ENCODE measurements at places on chromosomes 2 and 18.

GRCh38 chr2:190404487-190404886, 3.7 kb upstream of the MFSD6 start:
- no peak for DNase-seq

DNA sequence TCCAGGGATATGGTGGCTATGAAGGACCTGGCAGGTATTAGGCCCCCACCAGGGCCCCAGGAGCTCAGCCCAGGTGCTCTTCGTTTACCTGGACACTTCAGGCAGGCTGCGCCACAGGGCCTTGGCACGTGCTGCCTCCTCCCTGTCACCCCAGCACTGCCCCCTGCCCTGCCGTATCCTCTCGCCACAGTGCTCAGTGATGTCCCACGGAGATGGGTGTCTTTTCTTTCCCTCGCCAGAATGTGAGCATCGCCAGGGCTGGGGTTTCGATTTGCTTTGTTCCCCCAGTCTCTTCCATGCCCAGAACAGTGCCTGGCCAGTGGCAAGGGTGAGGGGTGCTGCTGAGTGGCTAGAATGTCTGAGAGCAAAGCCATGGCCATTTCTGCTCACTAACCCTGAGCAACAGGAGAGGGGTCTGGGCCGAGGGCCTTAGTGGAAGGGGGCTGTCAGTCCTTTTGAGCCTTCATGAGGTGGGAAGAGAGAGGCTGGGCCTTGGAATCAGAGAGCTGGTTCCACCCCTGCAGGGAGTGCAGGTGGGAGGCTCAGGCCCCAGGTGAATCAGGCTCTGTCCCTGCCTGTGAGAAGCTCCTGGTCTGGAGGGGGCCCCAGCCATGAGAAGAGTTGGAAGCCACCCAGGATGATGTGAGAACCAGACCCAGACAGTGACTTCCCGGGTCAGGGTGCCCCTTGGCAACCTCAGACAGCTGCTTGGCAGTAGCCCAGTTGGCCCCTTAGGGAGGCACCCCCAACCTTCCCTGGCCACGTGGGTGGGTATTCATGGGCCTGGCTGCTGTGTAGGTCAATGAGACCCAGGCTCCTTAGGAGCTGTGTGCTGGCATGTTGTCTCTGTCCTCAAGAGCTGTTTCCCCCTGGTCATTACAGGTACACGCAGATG, 129.9 kb upstream of the HS6ST1 start:
- DNase-seq, result no peak

GRCh38 chr2:28664120-28664842, 87.3 kb upstream of the PPP1CB start:
- DNase-seq, result peak; percentile 14

GRCh38 chr2:133633881-133634409, 65.7 kb upstream of the NCKAP5 start:
- DNase-seq, result no peak

DNA sequence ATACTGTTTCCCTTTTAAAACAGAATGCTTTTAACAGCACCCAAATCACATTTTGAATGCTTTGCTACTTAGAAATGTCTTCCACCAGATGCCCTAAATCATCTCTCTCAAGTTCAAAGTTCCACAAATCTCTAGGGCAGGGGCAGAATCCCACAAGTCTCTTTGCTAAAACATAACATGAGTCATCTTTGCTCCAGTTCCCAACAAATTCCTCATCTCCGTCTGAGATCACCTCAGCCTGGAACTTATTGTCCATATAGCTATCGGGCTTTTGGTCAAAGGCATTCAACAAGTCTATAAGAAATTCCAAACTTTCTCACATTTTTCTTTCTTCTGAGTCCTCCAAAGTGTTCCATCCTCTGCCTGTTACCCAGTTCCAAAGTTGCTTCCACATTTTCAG, 1374.5 kb upstream of the NXPH2 start:
- DNase-seq, result no peak

- no peak for DNase-seq
Measured at GRCh38 chr2:41720331-41721251, 327.2 kb upstream of the PKDCC start.

- no peak for DNase-seq
Measured at GRCh38 chr2:7773362-7774360, 856.4 kb downstream of the RNF144A start.

- no peak for DNase-seq
Measured at GRCh38 chr2:3459185-3460015, 59.9 kb downstream of the ADI1 start.

DNA sequence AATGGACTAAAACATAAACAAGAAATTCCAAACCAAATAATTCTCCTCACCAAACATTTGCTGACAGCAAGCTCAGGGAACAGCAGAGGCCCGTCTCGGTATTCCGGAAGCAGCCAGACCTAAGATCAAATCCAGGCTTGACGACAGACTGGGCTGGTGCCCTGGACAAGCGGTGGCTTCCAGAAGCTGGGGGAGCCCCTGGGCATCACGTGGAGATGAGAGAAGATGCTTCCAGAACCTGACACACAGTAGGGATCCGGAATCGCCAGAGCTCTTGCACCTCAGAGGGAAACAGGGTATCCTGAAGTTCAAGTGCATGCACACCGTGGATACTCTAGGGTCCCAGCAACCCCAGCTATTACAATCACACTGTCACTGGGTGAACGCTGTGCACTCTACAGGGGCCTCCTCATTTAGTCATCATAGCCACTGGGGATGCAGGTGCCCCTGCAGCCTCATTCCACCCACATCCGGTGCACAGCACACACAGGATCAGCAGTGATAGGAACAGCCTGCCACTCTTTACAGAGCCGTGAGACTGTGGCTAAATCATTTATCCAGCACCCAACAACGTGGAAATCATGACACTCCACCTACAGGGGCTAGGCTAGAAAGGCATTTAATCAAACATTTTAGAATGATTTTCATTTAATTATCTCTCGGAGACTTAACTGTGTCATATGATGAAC, 102.6 kb downstream of the HDAC4 start:
- DNase-seq, result no peak

DNA sequence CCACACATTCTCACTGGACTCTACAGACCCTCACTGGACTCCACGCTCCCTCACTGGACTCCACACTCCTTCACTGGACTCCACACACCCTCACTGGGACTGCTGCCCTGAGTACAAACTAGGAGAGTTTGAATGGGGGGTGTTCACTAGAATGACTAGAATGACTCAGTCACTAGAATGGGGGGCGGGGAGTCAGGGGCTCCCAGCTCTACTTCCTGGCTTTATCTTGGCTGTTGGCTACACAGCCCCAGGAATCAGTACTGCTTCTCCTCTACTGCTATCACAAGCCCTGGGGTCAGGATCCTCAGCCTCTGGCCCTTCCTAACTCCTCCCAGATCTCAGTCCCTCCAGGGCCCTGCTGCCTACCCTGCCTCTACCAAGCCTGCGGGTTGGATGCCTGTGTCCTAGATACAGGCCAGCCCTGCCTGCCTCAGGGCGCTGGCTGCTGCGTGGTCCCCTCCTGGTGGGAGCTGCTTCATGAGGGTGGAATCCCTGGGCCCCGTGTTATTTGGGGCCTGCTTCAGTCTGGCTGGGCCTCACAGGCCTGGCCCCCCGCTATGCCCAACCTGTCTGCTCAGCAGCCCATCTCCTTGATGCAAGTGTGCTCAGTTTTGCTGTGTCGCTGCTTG, 7.8 kb downstream of the PTMA start:
- DNase-seq, result no peak

- peak; percentile 88 for DNase-seq
Measured at GRCh38 chr2:138956116-138956515, 175.9 kb upstream of the NXPH2 start.

- DNase-seq, result no peak
Measured at GRCh38 chr2:151287513-151288250, 1.8 kb downstream of the NMI start.

DNA sequence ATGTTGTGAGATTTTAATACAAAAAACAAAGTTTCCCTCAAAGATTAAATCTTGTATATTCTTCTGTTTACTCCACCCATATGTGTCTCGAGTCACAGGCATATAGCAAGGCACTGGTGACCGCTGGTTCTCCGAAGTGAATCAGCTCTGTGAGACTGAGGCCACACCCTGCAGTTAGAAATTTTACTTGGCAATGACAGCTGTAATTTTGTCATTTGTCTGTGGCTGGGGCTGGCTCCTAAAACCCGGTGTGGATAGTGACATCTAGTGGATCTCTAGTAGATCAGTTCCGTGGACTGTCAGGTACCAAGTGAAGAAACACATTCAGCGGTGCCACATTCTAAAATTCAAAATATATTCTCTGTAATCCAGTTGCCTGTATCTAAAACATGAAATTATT, 278.0 kb downstream of the NEDD4L start:
- DNase-seq, result peak; percentile 96

DNA sequence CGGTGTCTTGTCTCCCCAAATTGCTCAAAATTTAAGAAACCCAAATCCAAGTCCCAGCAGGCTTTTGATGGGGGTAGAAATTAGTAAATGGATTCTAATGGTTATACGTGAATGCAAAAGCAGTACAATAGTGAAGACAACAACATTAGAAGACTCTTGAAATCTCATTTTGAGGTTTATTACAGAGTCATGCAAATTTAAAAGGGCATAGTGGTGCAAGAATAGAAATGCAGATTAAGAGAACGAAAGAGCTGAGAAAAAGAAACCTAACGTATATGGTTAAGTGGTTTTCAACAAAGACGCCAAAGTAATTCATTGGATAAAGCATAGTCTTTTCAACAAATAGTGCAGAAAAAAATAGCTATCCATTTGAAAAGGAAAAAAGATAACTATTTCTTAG, 33.2 kb upstream of the CXXC1 start:
- no peak for DNase-seq

DNA sequence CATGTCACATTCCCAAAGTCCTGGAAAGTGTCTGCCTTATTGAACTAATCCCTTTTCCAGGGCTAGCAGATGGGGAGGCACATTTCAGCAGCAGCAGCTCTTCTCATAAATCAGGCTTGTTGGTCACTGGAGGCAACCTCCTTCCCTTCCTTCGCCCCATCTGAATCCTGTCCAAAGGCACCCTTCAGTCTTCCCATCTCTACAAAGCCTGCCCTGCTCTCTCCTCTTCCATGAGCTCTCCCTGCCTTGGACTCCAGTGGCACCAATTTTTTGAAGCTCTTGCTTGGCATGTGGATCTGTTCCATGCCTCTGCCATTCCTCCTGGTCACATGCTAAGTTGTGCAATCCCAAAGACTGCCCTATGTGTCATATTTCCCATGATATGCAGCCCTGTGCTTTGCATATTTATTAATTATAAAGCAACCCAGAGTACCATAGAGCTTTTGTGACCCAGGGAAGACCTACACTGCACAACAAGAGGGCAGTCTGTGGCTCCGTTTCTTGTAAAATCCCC, 70.3 kb downstream of the ANTXR1 start:
- DNase-seq, result no peak

GRCh38 chr2:137838255-137839092, 125.8 kb upstream of the HNMT start:
- DNase-seq, result peak; percentile 56

GRCh38 chr2:55995211-55995610, 71.6 kb upstream of the EFEMP1 start:
- DNase-seq, result peak; percentile 66

GRCh38 chr2:233584210-233584609, 17.6 kb upstream of the USP40 start:
- no peak for DNase-seq

GRCh38 chr18:35444636-35445035, 53.1 kb downstream of the INO80C start:
- no peak for DNase-seq

DNA sequence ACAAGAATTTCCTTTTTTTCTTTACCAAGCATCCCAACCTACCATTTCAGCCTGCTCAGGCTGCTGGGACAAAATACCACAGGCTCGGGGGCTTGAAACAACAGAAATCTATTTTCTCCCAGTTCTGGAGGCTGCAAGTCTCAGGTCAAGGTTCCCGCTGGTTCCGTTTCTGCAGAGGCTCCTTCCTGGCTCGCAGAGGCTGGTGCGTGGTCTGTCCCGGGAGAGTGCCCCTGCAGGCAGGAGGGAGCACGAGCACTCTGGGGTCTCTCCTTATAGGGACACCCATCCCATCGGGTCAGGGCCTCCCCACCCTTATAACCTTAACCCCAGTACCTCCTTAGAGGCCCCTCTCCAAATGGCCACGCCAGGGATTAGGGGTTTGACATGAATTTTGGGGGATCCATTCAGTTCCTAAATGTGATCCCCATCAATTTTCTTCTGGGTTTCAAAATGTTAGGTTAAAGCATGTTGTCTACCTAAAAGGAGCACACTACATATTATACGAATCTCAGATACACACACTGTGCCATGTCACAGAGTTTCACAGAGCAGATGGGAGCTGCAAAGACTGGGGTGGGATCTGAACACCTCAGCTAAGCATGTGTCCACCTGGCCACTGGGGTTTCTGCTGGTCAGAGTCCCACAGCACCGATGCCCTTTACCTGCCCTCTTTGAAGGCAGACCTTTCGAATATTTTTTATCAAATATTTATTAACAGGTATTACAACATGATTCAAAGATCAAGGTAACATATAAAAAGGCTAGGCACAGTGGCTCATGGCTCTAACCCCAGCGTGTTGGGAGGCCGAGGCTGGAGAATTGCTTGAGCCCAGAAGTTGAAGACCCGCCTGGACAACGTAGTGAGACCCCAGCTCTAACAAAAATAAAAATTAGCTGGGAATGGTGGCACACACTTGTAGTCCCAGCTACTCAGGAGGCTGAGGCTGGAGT, 17.6 kb upstream of the ADI1 start:
- no peak for DNase-seq

- DNase-seq, result no peak
Measured at GRCh38 chr2:47896450-47896968, 9.8 kb downstream of the FBXO11 start.

GRCh38 chr2:54372361-54372760, 83.8 kb upstream of the SPTBN1 start:
- DNase-seq, result no peak

GRCh38 chr2:168692132-168692744, 110.2 kb upstream of the NOSTRIN start:
- DNase-seq, result no peak

GRCh38 chr18:58271770-58272169, 227.7 kb downstream of the NEDD4L start:
- no peak for DNase-seq

DNA sequence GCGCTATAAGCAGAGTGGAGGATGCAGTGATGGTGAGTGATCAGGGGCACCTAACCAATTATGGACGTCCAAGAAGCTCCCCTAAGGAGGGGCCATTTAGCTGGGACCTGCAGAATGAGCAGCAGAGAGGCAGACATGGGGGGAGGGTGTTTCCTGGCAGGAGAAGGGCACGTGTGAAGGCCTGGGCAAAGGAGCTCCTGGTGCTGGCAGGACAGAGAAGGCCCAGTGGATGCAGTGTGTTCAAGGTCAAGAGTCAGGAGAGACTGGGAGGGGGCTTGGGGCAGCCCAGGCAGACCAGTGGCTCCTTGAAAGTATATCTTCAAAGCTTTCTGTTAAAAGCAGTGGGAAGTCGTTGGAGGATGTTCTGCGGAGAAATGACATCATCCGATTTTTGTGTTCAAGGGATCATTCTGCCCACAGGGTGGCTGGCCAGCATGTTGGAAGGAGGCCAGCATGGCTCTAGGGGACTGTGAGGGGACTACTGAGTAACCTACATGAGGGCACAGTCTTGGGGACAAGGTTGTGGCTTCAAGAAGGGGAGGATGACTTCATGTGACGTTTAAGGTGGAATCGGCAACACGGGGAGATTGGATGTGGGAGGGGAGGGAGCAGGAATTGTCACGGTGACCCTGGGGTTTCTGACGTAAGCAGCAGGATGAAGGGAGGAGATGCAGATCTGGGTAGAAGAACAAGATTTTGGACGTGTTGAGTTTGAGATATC, 9.0 kb upstream of the CIB4 start:
- no peak for DNase-seq

Data from NCI-H69 (cell line).